ENCODE measurements at places on chromosomes 2 and 18.
A peak's percentile ranks its signal among the peaks of the same experiment; 100 is the strongest.

DNA sequence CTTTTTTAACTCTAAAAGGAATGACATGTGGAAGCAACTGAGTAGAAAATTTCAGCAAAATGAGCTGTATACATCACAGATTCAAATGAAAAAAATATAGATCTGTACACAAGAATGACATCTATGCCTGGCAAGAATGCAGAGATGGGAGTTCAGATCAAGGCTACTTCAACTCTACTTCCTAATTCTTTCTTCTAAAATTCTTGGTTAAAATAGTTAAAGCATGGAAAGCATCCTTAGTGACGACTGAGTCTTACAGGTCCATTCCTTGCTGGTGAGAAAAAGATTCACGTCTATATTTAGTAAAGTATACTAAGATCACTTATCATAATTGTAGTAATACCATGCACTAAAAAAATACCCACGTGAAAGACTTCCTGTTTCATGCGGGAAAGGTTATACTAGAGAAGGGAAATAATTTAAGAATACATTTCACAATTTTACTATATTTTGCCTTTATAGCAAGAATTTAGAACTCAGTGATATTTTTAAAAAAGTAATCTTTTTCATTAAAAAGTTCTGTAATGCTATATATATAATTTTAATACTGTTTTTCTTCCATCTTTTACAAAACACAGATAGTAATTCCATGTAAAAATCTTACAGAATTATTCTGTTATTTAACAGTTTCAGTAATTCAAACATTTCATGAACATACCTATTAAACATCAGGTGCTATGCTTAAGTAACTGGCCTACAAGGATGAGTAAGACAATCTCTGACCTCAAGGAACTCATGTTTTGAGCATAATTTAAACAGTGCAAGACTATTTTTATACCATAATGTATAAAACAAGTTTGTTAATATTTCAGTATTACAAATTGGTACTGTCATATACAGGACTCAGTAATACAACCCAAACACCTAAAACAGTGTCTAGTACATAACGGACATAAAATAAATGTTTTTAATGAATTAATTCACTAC is 159.6 kb downstream of the BAZ2B start:
- peak; percentile 46 for DNase-seq

- DNase-seq: no peak
These were observed 163.6 kb downstream of the TRABD2A start for GRCh38 chr2:84717302-84717701.

- no peak for DNase-seq
These were observed 184.0 kb downstream of the SCG2 start for GRCh38 chr2:223418131-223418530.

- DNase-seq: no peak
These were observed 506.9 kb downstream of the SATB2 start for GRCh38 chr2:198950803-198951202.

DNA sequence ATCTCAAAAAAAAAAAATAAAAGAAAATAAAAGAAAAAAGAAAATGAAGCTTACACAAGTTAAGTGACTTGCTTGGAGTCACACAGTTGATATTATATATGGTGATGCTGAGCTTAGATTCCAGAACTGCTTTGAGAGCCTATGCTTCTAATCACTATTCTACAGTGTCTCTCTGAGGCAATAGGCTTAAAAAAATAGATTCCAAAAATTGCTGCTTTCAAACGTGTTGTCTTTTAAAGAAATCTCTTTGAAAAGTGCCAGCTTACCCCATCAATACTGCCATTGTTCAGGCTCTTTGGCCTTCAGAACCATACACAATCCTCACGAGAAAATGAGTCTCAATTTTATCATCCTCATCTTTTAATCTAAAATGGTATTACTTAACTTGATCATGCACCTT is 102.6 kb downstream of the CDK15 start:
- peak; percentile 53 for DNase-seq

DNA sequence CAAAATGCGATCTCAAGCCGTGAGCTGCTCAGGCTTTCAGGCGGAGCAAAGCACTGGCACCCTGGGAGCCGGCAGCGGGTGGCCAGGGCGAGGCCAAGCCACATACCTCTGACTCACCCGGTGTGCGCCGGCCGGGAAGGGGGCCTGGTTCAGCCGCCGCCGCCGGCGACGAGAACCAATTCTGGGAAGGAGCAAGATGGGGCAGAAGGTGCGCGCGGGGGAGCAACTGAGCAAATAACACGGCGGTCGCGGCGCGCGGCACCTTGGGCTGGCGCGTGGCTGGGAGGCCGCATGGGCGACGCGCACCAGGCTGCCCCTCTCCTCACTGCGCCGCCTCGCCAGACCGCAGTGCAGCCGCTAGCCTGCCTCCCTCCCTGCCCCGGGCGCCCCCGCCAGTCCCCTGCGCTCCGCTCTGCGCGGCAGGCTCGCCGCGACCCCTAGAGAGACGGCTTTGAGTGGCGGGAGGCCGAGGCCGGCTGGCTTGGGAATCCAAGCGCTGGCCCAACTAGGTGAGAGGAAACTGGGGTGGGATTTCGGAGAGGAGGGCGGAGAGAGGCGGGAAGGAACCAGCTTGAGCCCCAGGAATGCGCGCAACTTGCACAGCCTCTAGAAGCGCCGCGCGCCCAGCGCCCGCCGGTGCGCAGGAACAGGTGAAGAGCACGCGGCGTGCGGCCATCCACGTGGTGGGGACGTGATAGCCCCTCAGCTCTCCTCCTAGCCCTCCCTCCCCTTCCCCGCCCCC is 3.2 kb downstream of the NRP2 start:
- DNase-seq: peak; percentile 63

DNA sequence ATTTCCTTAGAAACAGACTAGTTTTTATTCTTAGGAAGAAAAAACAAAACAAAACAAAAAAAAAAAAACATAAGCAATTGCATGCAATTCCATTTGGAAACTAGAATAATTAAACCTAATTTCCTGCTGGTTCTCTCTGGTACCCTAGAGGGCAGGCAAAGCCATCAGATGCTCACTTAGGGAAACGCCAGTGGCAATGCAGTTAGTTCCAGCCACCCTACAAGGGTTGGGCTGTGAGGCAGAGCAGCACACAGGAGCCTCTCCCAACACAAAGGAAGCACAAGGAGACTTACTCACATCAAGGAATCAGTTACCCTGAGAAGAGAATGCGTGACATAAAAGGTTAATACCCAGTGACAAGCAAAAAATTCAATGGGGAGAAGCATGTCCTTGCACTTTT is 28.8 kb downstream of the CCDC93 start:
- no peak for DNase-seq

DNA sequence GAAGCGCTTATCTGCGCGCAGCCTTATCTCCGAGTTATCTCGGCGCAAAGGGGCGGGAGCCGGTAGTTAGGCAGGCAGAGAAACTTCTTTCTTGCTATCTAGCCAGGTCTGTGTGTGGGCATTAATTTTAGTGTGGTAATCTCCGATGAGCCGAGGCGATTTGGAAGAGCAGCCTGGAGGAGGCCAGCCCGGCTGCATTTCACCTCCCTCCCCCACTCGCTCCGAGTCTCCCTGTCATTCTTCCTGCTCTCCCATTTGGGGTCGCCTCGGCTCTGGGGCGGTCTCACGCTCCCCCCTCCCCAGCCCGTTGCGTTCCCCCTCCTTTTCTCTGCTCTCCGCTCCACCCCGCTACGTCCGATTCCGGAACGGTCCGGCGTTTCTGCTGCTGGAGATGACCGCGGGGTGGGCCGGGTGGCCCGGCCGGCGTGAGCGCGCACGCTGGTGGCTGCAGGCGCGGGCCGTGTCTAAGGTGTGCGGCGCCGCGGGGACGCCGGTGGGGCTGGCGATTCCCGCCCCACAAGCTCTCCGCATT is 566 bp downstream of the GATA6 start:
- no peak for DNase-seq

DNA sequence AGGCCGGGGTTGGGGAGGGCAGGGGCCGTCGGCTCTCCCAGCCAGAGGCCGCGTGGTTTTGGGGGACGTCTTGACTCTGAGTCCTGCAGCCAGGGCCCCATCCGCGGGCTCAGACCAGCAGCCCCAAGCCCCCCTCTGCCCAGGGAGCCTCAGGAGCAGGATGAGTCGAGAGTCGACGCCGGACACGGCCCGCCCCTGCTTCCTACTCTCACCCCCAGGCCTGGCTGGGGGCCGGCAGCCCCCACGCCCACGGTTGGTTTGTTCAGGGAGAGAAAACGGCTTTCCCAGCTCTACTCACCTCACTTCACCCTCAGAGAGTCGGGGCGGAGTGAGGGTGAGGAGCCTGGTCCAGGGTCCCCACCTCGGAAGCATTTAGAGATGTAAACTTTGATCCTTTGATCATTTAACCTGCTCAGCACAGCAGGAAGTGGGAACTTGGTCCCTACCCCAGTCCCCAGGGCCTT is 6.9 kb downstream of the SNORC start:
- DNase-seq: no peak

DNA sequence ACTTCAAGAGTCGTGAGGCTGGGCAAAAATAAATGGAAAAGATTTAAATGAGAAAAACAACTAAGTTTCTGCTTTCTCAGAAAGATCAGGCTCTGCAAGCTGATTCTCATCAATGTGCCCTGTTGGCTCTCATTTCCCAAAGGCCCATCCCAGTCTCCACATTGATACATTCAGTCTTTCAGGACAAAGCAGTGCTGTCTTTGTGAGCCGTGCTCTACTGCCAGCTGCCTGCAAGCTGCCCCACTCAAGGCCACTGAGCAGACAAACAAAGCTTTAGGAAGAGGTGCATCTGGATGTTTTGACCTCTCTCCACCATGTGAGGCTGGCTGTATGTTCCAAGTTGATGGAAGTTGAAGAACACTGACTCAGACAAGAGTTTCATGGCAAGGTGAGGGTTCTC is 48.8 kb downstream of the FSHR start:
- DNase-seq: no peak

DNA sequence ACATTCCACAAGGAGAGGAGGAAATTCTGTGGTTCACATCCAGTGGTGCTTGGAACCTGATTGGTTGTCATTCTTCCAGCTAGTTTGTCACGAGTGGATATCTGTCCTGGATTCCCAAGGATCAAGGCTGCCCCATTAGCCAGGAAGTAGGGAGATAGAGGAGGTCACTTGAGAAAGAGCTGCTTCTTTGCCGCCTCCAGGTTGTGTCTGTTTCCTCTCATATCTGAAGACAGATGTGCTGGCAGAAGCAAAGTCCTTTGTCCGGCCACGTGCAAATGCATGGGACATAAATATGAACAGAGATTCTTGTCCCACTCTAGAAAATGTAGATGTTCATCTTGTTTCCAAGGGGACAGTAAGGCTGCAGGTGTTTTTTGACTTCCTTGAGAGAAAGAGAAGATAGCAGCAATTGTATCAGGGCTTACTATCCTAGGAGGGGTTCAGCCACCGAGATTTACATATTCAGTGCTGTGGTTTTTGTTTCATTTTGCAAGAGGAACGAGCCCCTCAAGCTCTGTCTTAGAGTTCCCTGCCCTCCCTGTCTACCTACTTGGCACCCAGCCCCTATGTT is 174.4 kb downstream of the RPIA start:
- DNase-seq: peak; percentile 13

- DNase-seq: no peak
These were observed 182.2 kb upstream of the ZFP36L2 start for GRCh38 chr2:43408407-43409160.

DNA sequence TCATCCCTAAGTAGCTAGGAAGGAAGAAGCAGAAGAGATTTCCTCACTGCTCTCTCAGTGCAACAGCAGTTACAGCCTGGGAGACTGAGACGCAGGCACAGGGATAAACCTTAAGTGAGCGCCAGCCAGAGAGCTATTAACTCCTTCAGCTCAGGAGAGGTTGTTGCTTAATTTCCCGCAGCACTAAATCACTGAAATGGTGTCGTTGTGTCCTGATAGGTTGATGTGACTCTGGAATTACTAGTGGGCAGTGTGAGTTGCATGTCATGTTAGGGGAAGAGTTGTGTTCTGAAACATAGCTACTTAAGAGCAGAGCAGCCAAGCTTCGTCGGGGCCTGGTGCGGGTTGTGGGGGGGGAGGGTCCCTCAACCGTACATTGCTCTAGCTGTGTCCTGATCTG is 225.8 kb downstream of the NAPG start:
- no peak for DNase-seq

GRCh38 chr2:48189552-48190228 is 283.4 kb upstream of the FBXO11 start:
- DNase-seq: no peak

DNA sequence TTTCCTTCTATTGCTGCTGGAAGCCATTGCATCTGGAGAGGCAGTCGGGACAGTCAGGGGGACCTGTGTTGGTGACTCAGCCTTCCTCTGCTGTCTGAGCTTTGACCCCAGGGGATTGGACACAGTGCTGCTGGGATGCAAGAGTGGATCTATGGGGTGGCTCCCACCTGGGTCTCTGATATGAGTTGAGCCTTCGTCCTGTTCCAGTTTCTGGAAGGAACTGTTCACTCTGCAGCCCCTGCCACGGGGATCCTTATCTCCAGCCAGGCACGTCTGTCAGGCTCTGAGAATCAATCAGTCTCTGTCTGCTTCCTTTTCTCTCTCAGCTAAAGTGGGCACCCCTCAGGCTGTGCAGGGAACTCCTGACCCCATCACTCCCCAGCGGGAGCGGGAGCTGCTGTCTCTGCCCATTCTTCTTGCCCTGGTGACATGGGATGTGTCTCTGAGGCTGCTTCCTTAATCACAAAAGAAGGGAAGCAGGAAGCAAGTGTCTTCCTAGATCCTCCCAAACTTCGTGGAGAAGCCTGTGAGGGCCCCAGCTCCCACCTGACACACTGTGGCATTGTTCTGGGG is 51.7 kb downstream of the ARHGAP28 start:
- no peak for DNase-seq

GRCh38 chr18:68428661-68429060 is 286.2 kb downstream of the TMX3 start:
- DNase-seq: no peak

GRCh38 chr18:23209796-23210195 is 74.5 kb downstream of the CABLES1 start:
- DNase-seq: peak; percentile 22

GRCh38 chr2:120313695-120314615 is 32.0 kb upstream of the INHBB start:
- DNase-seq: no peak

DNA sequence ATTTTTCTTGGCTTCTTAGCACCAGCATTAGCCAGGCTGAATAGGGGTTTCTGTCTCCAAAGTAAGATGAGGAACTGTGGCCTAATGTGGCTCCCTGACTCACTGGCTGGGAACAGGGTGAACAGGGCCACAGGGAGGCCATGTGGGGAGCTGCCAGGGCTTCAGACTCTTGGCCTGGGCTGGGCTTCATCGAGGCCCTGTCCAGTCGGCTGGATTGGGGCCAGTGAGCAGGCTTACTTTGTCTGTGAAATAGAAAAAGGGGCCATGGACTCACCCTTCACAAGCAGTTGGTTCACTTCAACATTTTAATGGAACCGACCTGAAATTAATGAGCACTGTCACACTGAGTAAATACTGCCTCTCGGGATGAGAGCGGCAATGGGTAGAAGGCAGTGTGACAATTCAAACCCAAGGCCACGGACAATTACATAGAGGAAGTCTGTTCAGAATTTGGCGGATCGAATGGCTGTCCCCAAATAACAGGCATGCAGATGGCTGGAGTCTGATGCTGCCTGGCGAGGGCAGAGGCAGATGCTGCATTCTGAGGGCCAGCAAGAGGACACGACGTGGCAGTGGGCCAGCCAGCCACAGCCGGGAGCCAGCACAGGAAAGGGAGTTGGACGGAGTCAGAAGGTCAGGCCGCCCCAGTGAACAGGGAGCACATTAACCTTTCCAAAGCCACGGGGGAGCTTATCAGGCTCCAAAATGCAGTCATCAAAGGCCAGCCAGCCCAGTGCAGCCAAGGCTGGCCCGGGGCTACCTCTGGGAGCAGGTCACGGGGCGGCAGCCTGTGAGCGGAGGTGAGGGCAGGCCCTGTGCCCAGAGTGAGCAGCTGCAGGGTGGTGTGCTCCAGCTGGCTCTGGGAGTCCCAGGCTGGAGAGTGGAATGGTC is 146.6 kb upstream of the REV1 start:
- DNase-seq: no peak

- no peak for DNase-seq
These were observed 304.4 kb upstream of the SALL3 start for GRCh38 chr18:78675231-78675630.
